ENCODE measurements at places on chromosomes 1 and 21.

DNA sequence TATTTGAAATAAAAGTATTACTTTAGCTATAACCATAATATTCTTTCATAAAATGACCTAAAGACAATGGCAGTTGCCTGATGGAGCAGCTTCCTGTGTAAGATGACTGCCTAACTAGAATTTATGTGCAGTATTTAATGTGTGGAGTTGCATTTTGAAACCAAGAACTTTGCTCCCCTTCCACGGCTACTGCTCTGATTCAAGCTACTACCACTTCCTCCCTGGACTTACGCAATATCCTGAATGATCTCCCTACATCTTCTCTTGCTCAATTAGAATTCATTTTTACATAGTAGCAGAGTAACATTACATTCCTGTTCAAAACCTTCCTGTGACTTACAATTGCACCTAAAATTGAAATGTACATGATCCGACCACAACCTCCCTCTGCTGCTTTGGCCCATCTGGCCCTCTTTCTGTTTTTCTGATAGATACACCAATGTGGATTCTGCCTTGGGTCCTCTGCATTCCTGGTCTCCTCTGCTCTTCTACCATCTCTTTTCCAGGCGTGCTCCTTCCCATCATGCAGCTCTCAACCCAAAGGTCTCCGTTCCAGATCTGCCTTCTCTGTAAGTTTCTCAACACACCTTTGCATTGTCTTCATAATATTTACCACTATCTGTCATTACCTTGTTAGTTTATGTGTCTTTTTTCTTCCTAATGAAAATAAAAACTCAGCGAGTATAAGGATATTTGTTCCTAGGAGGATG is 47.4 kb upstream of the USP25 start:
- peaks cover 2% of the 10 kb centered on the region for H3K4me1 ChIP-seq
- no peaks in the 10 kb centered on the region for H3K27me3 ChIP-seq
- no peak overlapping the region for H3K4me3 ChIP-seq
- no peak for DNase-seq
- no peak overlapping the region for H3K27ac ChIP-seq

DNA sequence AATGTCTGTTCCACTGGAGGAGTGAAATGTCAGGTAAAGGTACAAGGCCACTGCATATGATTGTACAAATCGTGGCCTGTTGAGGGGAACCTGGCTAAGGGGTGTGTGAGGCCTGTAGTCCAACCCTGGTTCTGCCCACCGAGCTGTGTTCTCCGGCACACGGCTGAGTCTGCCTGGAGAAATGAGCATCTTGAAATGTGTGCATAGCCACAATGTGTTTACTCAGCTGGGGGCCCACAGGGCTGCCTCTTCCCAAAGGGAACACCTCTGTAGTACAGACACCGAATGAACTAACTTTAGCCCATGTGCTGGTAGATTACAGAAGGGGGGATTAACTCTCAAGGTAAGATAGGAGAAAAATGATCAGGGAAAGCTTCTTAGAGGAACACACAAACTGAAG is 30.2 kb downstream of the AK4 start:
- H3K4me3 ChIP-seq: no peak overlapping the region
- H3K27me3 ChIP-seq: no peaks in the 10 kb centered on the region
- no peak overlapping the region for H3K27ac ChIP-seq
- no peaks in the 10 kb centered on the region for H3K36me3 ChIP-seq
- DNase-seq: no peak
- H3K4me1 ChIP-seq: peaks cover 9% of the 10 kb centered on the region

DNA sequence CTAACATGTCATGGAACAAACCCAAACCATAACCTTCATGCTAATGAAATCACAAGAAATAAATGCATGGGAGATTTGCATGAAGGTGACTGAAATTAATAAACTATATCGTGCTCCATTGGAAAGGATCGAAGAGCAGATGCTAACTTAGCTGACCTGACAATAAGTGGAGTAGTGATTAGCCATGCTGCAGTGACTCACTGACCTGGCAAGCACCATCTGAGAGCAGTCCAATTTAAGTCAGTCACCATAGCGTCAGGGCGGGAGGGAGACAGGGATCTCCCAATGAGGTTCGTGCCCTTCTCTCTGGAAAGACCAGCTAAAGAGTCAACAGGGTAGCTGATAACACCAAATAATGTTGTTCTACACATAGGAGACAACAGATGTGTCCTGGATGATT is 21.5 kb downstream of the OLIG2 start:
- H3K36me3 ChIP-seq: no peaks in the 10 kb centered on the region
- peaks cover 85% of the 10 kb centered on the region for H3K27me3 ChIP-seq
- no peak for DNase-seq
- peaks cover 14% of the 10 kb centered on the region for H3K4me1 ChIP-seq
- no peak overlapping the region for H3K4me3 ChIP-seq
- no peak overlapping the region for H3K27ac ChIP-seq

- peaks cover 55% of the 10 kb centered on the region for H3K27me3 ChIP-seq
- H3K4me3 ChIP-seq: no peak overlapping the region
- no peaks in the 10 kb centered on the region for H3K4me1 ChIP-seq
- H3K27ac ChIP-seq: no peak overlapping the region
These were observed 44.8 kb upstream of the KAZN start for GRCh38 chr1:14553711-14554110.

- H3K4me3 ChIP-seq: no peak overlapping the region
- peaks cover 5% of the 10 kb centered on the region for H3K27me3 ChIP-seq
- no peaks in the 10 kb centered on the region for H3K4me1 ChIP-seq
These were observed 61.2 kb downstream of the AK4 start for GRCh38 chr1:65209005-65209885.

DNA sequence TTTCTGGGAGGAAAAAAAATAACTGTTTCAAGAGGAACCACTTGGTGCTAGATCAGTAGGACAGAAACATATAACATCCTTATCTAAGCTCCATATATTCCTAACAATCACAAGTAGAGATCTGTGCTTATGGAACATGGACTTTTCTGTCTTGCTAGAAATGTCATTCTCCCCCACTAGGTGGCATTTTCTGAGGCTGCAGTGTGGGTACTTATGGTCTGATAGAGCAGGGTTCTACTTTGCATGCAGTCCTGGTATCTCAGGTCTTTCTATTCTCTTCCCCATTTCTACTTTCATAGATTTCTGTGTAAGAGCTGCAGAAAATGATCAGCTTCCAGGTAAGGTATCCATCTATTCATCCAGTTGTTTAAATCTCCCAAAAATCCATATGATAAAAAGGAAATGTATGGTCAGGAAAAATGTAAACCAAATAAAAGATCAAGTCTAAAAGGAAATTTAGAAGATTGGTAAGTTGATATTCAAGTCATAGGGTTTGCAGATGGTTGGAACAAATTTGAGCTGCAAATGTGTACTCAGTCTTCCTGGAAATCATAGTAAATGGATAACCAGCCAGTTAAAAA is 1.5 kb downstream of the ZNF684 start:
- DNase-seq: no peak
- H3K4me1 ChIP-seq: peaks cover 22% of the 10 kb centered on the region
- peak overlapping the region; percentile 30 for H3K4me3 ChIP-seq
- H3K27ac ChIP-seq: no peak overlapping the region
- no peaks in the 10 kb centered on the region for H3K27me3 ChIP-seq
- H3K36me3 ChIP-seq: peaks cover 12% of the 10 kb centered on the region
